Body of pancreas (tissue), 4 donors: ENCODE measurements at places on chromosomes 5 and 9.

- DNase-seq: no peak
Measured at GRCh38 chr5:107813559-107813958, 142.8 kb upstream of the EFNA5 start.

DNA sequence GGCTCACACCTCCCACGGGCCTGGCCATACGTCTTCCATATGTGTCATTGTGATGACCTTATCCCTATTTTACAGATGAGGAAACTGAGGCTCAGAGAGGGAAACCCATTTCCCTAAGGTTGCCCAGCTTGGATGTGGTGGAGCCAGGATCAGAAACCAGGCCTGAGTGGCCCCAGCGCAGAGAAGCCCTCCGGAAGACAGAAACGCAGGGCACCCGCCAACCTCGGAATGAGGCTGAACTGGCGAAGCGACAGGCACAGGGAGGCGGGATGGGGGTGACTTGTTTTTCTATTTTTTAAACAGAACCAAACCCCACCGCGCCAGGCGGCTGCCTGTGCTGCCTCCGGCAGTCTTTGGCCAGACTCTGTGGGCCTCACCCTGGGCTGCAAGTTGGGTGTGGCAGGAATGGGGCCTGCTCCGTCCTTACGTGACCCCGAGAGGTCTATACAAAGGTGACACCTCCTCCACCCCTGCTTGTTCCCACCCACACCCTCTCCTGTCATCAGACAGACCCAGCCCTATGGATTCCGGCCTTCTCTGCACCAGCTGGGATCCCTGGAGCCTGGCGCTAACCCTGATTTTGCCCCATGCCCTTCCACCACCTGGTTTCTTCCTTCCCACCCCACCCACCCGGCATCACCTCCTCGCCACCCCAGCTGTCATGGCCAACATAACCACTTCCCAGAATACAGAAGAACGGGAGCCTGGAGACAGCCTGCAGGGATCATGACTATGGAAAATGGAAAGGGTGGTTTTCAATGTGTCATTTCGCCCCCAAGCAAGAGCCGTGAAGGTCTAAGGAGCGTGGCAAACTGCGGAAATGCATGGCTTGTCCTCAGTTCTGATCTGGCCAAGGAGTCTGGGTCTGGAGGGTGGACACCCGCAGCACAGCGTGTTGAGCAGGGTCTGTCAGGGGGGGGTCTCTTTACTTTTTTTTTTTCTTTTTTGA lies 23.6 kb downstream of the PLPP7 start:
- no peak for DNase-seq

DNA sequence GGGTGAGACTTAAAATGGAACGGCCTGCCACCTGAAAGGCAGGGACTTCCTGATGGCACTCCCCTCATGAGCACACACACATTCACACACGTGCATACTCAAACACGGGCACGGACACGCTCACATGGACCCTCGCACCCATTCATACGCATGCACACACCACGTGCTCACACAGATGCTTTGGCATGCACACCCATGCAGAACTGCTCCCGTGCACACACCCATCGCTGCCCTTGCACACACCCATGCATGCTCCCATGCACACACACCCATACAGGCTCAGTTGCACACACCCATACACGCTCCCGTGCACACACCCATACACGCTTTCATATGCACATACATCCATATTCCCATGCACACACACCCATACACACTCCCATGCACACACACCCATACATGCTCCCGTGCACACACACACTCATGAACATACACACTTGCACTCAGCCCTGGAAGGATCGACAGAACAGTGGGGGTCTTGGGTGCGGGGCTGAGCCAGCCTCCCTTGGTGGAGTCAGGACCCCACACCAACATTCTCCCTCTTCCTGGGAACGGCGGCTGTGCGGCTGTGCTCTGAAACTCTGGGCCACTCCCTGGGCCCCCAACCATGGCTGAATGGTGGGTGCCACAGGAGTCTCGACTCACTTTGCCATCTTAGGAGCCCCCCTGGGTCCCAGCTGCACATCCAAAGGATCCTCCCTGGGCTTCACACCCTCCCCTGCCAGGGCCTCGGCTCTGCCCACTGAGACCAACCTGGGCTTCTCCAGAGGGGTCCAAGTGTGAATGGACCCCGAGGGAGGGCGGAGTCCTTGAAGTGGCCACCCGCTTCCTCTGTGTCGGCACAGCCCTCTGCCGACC lies 115.2 kb downstream of the RXRA start:
- no peak for DNase-seq

- DNase-seq: no peak
Measured at GRCh38 chr5:43564289-43564850, 7.5 kb upstream of the PAIP1 start.

GRCh38 chr5:59188419-59189225 lies 605.7 kb downstream of the RAB3C start:
- peak; percentile 68 for DNase-seq

DNA sequence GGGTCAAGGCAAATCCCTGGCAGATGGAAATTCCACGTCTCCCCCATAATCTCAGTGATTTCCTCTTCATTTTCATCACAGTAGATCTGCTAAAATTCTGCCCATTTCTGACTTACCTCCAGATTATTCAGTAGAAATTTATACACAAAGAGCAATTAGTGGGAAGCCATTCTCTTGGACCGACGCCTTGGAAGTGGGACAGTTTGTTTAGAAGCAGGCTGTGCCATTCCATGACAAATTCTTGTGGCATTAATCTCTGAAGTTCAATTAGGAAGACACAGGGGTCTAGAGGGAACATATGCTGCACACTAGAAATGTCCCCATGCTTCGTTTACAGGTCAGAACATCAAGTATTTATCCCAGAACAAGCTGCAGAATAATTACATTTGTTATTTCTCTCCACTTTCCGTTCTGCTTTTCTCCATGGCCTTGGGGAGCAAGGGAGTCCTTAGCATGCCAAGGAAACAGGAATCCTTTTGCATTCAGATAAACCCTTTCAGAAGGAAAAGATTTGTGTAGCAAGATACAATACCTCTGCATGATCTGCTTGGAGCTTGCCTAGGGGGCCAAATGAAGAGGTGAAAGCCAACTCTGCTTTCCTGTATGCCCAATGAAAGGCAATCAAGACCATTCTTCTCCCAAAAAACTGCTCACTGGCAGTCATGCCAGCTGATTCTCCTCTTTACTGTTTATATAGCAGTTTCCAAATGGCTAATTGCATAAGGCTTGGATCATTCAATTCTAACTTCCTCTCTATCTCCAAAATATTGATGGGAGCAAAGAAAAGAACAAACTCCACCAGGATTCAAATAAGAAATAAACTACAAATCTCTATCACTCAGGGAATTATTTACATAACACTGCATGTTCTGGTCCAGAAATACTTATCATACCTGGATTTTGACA lies 2.5 kb upstream of the PRKACG start:
- no peak for DNase-seq

DNA sequence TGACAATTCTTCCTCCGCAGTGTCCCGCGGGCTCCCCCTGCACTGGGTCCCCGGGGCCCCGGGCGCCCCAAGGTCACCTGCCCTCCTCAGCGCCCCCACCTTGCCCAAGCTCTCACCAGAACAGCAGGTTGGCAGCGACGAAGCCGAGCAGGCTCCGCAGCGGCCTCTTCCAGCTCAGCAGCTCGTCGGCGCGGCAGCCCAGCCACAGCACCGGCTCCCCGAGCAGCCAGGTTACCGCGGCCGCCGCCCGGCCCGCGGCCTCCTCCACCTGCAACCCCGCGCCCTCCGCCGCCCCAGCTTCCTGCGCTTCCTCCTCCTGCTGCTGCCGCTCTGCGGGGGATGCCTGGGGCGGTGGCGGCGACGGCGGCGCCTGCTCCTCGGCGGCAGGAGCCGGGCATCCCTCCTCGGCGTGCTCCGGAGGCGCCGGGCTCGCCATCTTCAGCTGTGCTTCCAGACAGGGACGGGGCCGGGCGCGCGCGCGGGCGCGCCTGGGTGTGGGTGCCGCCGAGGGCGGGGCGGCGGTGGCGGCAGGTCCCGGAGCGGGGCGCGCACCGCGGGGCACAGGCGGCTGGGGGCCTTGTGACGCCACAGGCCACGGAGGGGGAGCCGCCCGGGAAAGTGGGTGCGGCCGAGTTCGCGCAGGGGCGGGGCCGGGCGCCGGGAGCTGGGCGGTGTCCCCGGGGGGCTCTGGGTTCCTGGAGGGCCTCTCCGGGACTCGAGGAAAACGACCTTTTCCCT lies at the start of gene RETREG1:
Gene RETREG1 (minus strand): TSS at position 462 of the 738 bp plus-strand sequence. CDS start 26 bp downstream, at position 436.
- DNase-seq: peak; percentile 62

DNA sequence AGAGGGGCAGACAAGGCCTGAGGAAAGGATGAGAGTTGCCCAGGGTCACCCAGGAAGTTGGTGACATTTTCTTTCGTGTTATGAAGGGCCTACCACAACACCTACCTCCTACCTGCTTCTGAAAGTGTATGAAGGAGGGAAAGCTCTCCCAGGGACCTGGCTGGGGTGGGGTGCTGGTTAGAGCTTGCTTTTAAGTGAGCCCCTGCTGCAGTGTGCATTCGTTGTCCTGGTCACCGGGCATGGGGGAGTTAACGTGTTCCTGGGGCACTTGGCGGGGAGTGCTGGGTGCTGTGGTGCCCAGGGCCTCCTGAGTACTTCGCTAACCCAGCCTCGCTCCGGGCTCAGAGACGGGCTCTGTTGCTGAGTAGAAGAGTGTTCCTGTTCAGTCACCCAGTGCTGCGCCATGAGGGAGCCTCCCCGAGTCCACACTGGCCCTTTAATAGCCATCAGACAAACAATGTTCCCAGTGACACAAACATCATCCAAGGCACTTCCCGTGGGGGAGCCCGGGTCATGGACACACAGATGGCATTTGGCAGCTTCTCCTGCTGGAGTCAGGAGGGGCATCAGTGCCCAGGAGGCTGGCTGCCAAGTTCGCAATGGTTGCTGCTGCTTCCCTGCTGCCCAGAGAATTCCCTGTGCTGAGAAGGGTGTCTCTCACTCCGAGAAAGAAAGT lies 85.7 kb downstream of the AMBP start:
- DNase-seq: peak; percentile 75

DNA sequence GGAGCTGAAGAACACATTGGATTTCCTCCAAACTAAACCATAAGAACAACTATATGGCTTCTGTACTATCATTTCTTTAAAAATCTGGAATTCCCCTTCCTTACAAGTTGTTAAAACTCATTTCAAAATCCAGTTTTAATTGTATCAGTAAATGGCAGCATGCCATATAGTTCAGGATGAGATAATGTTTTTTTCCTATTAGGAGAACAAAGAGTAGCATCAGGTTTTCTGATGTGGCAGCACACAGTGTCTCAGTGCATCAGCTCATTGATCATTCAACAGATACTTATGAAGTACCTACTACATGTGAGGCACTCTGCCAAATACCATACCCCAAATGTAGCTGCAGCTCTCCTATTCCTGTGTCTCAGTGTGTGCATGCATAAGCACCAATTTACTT lies 161.1 kb downstream of the EPB41L4A start:
- no peak for DNase-seq
